ENCODE measurements at places on chromosomes 16 and 17.

- no peak overlapping the region for H3K27ac ChIP-seq
- DNase-seq, result no peak
- peaks cover 9% of the 10 kb centered on the region for H3K4me1 ChIP-seq
These were observed 5.4 kb upstream of the SLC5A2 start for GRCh38 chr16:31477220-31478216.

GRCh38 chr16:68759062-68759461 lies 22.0 kb downstream of the CDH1 start:
- no peak for DNase-seq
- no peak overlapping the region for H3K4me3 ChIP-seq
- H3K27ac ChIP-seq, result no peak overlapping the region
- H3K36me3 ChIP-seq, result no peaks in the 10 kb centered on the region
- no peaks in the 10 kb centered on the region for H3K27me3 ChIP-seq
- H3K4me1 ChIP-seq, result no peaks in the 10 kb centered on the region

DNA sequence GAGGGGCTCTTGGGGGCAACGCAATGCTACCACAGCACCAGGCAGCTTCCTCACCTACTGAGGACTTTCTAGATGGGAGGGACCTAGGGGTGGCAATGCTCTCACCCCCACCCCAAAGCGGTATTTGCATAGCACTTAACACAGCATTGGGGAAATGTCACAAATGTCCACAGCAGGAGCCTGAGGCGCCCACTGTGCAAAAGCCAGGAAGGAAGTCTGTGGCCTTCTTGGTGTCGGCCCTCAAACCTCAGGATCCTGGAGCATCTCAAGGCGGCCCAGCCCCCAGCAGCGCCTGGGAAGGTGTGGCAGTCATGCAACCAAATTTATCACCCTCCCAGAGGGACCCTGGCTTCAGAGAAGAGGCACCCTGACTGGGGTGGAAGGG lies 45.3 kb downstream of the WNT3 start:
- H3K27me3 ChIP-seq, result no peaks in the 10 kb centered on the region
- no peak overlapping the region for H3K4me3 ChIP-seq
- no peak for DNase-seq
- no peaks in the 10 kb centered on the region for H3K36me3 ChIP-seq
- no peaks in the 10 kb centered on the region for H3K4me1 ChIP-seq

- no peak overlapping the region for H3K4me3 ChIP-seq
- no peak overlapping the region for H3K27ac ChIP-seq
- no peak for DNase-seq
- H3K27me3 ChIP-seq, result peaks cover 8% of the 10 kb centered on the region
- no peaks in the 10 kb centered on the region for H3K36me3 ChIP-seq
- H3K4me1 ChIP-seq, result peaks cover 5% of the 10 kb centered on the region
These were observed 654 bp downstream of the WFDC1 start for GRCh38 chr16:84295203-84295860.

- no peaks in the 10 kb centered on the region for H3K4me1 ChIP-seq
- no peak overlapping the region for H3K27ac ChIP-seq
- H3K4me3 ChIP-seq, result no peak overlapping the region
These were observed 36.8 kb upstream of the PABPN1L start for GRCh38 chr16:88903267-88903666.

DNA sequence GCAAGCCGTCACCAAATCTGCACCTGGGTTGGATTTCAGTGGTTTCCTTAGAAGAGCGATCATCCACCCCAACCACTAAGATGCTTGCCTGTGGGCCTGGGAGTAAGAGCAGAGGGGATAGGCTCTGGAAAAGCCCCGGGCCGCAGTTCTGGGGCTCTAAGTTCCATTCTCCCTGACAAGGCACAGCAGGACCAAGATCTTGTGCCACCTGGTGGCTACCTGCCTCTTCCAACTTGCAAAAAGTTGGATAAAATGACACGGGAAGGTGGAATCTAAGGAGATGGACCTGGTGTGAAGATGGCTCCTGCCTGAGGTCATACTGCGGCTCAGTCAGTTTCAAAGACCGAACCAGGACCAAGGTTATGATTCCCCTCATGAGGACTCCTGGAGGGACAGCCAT lies 42.3 kb downstream of the ABCC12 start:
- no peak overlapping the region for H3K4me3 ChIP-seq
- DNase-seq, result no peak
- H3K27ac ChIP-seq, result no peak overlapping the region
- H3K36me3 ChIP-seq, result no peaks in the 10 kb centered on the region
- H3K4me1 ChIP-seq, result no peaks in the 10 kb centered on the region

DNA sequence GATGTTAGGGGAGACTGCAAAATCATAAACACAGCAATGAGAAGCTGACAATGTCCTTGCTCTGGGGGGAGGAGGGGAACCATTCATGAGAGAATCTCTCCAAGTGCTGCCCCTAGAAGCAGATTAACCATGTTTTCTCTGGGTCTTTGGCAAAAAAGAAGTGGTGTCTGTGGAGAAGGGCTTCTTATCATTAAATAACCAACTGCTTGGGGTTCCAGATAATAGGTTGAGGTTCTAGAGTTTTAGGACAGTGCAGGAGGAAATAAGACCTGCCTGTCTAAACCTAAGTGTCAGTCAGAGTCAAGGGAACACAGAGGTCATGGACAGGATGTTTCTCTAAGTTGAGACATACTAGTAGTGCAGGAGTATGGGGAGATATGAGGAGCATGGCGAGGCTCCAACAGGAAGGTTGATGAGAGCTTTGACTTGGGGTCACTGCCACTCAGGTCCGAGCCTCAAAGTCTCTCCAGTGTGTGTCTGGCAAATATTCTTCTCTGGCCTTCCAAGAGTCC lies 5.1 kb upstream of the ANKS4B start:
- peaks cover 3% of the 10 kb centered on the region for H3K27me3 ChIP-seq
- no peak overlapping the region for H3K27ac ChIP-seq
- no peaks in the 10 kb centered on the region for H3K4me1 ChIP-seq

DNA sequence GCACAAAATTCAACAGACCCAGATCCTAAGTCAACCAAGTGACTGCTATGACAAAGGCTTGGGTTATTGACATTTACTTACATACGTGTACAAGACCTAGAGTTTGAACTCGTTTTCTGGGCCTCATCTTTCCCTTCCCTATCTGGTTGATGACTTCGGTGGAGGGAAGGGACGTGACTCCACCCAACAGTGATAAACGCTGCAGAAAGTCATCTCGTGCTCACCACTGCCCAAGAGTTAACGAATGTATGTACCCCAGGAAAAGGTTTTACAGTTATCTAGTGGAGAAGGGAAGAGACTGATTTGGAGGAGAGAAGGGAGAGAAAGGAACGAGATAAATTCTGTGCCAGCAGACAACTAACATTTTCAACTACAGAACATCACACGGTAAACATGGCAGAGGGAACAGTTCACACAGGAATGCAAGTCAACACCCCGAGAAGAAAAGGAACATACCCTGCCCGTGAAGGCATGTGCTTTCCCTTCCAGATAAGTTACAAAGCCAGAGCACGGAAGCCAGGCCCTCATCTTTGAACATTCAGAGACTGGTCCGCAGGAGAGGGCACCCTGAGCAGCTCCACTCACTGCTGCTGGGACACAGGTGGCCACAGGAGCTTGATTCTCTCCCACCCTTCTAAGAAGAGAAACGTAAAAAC lies 13.9 kb upstream of the CYTH1 start:
- DNase-seq, result no peak
- no peaks in the 10 kb centered on the region for H3K4me1 ChIP-seq
- no peak overlapping the region for H3K4me3 ChIP-seq
- peaks cover 35% of the 10 kb centered on the region for H3K36me3 ChIP-seq

DNA sequence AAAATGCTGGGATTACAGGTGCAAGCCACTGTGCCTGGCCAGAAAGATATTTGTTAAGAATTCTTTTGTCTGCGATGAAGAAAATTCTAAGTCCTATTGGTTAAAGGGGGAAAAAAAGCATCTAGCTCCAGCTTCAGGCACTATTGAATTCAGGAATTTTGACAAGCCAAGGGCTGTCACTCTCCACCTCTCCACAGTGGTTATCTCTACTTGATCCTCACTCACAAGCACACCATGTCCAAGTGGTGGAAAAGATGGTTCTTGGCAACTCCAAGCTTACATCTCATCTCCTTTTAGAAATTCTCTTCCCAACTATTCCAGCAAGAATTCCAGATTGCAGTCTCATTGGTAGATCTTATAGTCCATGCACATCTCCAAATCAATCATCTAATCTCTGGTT lies 7.1 kb downstream of the RBFOX1 start:
- H3K4me3 ChIP-seq, result no peak overlapping the region
- no peaks in the 10 kb centered on the region for H3K4me1 ChIP-seq
- DNase-seq, result no peak
- no peaks in the 10 kb centered on the region for H3K36me3 ChIP-seq
- H3K27ac ChIP-seq, result no peak overlapping the region
- H3K27me3 ChIP-seq, result no peaks in the 10 kb centered on the region

GRCh38 chr17:80414508-80414802 lies 512 bp upstream of the ENDOV start:
- H3K4me3 ChIP-seq, result peak overlapping the region; percentile 100
- peak; percentile 8 for DNase-seq
- peaks cover 11% of the 10 kb centered on the region for H3K36me3 ChIP-seq

DNA sequence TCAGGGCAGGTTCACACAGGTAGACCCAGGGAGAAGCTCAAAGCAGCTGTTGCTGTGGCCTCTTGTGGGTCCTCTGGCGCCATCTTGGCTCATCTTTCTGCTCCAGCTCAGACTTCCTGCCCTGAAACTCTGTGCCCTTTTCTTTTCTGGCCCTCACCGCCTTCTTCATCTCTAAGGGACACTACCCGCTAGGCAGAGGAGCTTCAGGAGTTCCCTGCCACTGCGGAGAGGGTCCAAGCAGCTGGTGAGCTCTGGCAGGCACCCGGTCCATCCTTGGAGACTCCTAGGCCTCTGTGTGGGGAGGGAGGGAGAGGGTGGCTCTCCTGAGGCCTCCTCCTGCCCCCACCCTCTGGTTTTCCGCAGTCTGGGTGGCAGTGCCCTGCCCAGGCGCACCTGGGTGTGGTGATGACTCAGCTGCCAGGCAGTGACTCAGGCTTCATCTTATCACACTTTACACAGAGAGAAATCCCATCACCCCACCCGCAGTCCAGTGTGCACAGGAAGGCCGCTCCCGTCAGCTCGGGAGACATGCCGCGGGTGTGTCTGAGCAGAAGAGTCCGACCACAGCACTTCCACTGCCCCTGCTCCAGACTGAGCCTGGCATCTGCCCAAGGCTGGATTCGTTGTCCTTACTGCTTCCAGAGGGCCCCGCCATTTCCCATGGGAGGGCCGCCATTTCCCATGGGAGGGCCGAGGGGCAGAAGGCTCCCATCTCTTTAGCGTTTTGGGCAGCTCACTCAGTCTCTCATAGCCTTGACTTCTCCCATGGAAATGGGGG lies 7.3 kb downstream of the NT5C start:
- H3K27ac ChIP-seq, result no peak overlapping the region
- no peak overlapping the region for H3K4me3 ChIP-seq
- peaks cover 4% of the 10 kb centered on the region for H3K36me3 ChIP-seq
- no peaks in the 10 kb centered on the region for H3K4me1 ChIP-seq
- peak; percentile 65 for DNase-seq
- no peaks in the 10 kb centered on the region for H3K27me3 ChIP-seq

DNA sequence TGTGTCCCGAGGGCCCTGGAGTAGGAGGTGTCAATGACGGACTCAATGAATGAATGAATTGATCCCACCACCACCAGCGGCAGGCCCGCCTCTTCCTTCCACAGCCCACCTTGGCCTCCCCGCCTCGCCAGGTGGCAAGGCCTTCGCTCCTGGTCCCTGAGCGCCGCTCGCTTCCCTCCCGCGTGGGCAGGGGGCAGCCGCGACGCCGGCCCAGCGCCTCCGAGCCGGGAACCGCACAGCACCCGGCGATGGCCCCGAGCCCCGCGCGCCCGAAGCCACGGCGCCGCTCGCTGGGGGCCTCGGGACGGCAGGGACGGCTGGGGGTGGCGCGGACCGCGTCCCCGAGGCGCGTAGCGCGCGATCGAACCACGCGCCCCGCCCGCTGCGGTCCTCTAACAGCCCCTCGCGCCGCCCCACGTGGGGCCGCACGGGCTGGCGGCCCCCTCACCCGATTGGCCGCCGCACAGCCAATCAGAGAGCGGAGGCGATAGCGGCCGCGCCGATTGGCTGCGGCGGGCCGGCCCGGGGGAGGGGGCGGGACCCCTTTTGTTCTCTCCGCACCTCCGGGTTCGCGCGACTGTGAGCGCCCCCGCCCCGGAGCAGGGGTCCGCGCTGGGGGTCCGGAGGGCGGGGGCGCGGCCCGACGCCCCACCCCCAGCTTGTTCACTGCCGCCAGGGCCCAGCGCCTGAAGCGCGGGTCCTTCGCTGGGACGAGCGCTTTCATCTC lies 31.4 kb downstream of the ACTG1 start:
- H3K4me1 ChIP-seq, result no peaks in the 10 kb centered on the region
- H3K27me3 ChIP-seq, result no peaks in the 10 kb centered on the region
- peak; percentile 58 for DNase-seq
- H3K27ac ChIP-seq, result no peak overlapping the region

GRCh38 chr17:53426505-53426904 lies 396.2 kb upstream of the KIF2B start:
- no peaks in the 10 kb centered on the region for H3K27me3 ChIP-seq
- no peak overlapping the region for H3K27ac ChIP-seq
- no peak for DNase-seq
- H3K36me3 ChIP-seq, result no peaks in the 10 kb centered on the region

- no peak for DNase-seq
- peaks cover 35% of the 10 kb centered on the region for H3K4me1 ChIP-seq
- no peaks in the 10 kb centered on the region for H3K27me3 ChIP-seq
- peaks cover 12% of the 10 kb centered on the region for H3K36me3 ChIP-seq
These were observed 539 bp upstream of the VAMP2 start for GRCh38 chr17:8162997-8163977.

- no peak overlapping the region for H3K4me3 ChIP-seq
- peak overlapping the region; percentile 76 for H3K27ac ChIP-seq
- no peaks in the 10 kb centered on the region for H3K27me3 ChIP-seq
- H3K4me1 ChIP-seq, result peaks cover 32% of the 10 kb centered on the region
These were observed 190.9 kb downstream of the RAB11FIP4 start for GRCh38 chr17:31582151-31582907.

DNA sequence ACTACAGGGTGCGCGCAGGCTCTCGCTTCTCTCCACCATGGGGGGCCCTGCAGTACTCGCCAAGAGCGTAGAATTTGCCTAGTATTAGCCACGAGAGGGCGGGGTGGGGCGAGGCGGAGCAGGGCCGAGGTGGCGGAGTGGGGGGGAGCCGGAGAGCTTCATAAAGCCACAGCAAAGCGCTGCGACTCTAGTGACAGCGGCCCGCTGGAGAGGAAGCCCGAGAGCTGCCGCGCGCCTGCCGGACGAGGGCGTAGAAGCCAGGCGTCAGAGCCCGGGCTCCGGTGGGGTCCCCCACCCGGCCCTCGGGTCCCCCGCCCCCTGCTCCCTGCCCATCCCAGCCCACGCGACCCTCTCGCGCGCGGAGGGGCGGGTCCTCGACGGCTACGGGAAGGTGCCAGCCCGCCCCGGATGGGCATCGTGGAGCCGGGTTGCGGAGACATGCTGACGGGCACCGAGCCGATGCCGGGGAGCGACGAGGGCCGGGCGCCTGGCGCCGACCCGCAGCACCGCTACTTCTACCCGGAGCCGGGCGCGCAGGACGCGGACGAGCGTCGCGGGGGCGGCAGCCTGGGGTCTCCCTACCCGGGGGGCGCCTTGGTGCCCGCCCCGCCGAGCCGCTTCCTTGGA lies at the start of gene TBX21:
Gene TBX21, plus strand, starts transcription at position 190 of the 627 bp plus-strand sequence. Its CDS starts 219 bp downstream, at position 409.
- H3K36me3 ChIP-seq, result no peaks in the 10 kb centered on the region
- H3K4me1 ChIP-seq, result peaks cover 2% of the 10 kb centered on the region
- DNase-seq, result no peak
- peaks cover 58% of the 10 kb centered on the region for H3K27me3 ChIP-seq

- H3K36me3 ChIP-seq, result peaks cover 49% of the 10 kb centered on the region
- no peak overlapping the region for H3K27ac ChIP-seq
- no peak for DNase-seq
- no peak overlapping the region for H3K4me3 ChIP-seq
- peaks cover 4% of the 10 kb centered on the region for H3K4me1 ChIP-seq
These were observed 22.8 kb upstream of the PHKG2 start for GRCh38 chr16:30725418-30725792.

- peaks cover 2% of the 10 kb centered on the region for H3K4me1 ChIP-seq
- H3K36me3 ChIP-seq, result peaks cover 4% of the 10 kb centered on the region
- peak; percentile 57 for DNase-seq
- H3K4me3 ChIP-seq, result no peak overlapping the region
- H3K27me3 ChIP-seq, result no peaks in the 10 kb centered on the region
These were observed 23.8 kb downstream of the CLTC start for GRCh38 chr17:59643159-59644140.

All from fibroblast of lung (primary cell).